Stimulated activated CD4-positive, alpha-beta T cell treated with anti-CD3 and anti-CD28 coated beads, TNF-alpha, amount 100 ng/mL, for 24 hours (primary cell): ENCODE measurements at places on chromosomes 12 and 14.

GRCh38 chr12:74317741-74318140 lies 219.9 kb upstream of the ATXN7L3B start:
- no peak for DNase-seq

GRCh38 chr14:82387699-82388098 lies 854.0 kb upstream of the SEL1L start:
- DNase-seq: no peak

- no peak for DNase-seq
Observed at GRCh38 chr12:54371328-54372112, 7.2 kb upstream of the GPR84 start.

GRCh38 chr14:68384335-68384734 lies 408.5 kb downstream of the ZFP36L1 start:
- DNase-seq: no peak

DNA sequence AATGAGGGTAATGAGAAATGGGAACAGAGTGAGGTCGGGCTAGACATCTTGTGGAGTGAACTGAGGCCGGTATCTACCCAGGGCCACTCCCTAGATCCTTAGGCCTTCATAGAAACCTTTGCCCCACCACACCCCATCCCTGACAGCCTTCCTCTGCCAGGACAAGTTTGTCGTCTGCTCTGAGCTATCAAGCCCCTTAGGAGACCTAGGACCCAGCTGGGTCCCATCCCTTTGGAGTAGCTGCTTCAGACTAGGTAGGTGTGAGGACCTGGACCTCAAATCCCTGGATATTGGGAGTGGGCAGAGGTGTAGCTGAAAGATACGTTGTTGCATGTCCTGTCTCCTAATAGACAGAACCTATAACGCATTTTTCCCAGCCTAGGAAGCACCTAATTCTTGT lies at the start of gene TMEM253:
TSS of gene TMEM253 (plus strand) at position 136 of the 400 bp plus-strand sequence. CDS start 278 bp downstream, outside the sequence.
- no peak for DNase-seq

- no peak for DNase-seq
Observed at GRCh38 chr12:43648636-43649035, 96.6 kb upstream of the ADAMTS20 start.

DNA sequence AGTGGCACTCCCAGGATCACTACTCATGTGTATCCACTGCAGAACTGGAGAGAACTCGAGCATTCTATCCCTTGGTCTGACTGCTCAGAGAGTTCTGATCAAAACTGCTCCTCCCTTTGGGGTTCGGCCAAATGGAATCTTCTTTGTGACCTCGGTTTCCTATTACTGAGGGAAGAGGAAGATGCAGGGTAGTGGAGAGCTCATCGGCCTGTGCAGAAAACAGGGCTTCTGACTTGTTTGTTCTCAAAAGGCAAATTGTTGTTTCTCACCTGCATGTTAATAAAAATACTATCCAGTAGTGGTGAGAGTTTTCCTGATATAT lies 17.1 kb upstream of the AKAP6 start:
- no peak for DNase-seq
